Activated CD4-positive, alpha-beta memory T cell treated with anti-CD3 and anti-CD28 coated beads for 36 hours (primary cell): ENCODE measurements at places on chromosomes 2 and 18.

DNA sequence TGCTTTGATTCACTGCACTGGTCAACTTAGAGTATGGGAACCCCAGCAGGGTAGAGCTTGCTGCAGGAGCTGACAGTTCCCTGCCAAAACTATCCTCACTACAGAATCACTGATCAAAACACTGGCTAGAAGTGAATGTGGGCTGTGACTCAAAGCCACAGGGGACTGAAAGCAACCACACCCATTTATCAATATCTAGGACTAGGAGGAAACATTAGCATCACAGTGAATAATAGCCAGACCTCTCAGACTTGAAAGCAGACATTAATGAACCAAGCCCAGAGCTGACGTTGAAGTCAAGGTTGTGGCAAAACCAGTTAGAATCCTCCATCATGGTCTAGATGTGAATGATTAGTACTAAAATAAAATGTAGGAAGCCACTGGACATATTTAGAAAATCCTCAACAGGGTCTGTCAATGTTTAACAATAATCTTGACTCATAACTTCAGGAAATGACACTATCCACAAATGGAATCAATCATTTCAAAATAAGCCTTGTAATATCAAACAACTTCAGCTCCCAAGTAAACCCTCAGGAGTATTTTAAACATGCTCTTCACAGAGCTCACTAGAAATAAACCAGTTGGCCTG is 131.4 kb downstream of the CDH20 start:
- DNase-seq, result no peak

DNA sequence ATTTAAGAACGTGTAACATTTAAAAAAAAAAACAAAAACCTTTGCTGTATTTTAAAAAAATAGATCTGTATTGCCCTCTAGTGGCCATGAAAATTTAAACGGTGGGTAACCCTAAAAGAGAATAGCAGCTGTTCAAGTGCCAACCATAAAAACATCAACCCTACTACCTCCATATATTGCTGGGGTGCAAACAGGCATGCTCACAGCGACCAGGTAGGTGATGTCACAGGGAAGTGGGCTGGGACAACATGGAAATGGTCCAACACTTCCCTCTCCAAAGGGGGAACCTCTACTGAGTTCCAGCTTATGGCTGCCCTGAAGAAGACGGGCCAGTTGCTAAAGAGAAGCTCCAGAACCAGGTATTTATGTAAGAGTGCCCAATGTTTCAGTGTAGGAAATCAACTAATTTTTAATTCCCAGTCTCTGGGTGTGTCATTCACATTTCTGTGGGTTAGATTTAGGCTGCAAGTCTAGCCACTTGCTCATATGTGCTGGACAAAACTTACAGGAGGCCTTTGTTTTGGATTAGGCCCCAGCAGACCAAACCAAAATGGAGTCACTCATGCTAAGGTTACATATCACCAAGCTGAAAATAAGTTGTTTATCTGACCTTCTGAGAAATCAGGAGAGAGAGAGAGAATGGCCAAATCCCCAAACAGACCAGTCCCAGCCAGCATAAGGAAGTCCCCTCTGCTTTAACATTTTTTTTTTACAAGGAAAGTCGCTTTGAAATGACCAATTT is 54.5 kb downstream of the SKA1 start:
- DNase-seq, result no peak

- DNase-seq, result no peak
These were observed 94.2 kb upstream of the EPAS1 start for GRCh38 chr2:46202987-46203386.

GRCh38 chr2:158828378-158829164 is 33.5 kb downstream of the DAPL1 start:
- DNase-seq, result no peak

DNA sequence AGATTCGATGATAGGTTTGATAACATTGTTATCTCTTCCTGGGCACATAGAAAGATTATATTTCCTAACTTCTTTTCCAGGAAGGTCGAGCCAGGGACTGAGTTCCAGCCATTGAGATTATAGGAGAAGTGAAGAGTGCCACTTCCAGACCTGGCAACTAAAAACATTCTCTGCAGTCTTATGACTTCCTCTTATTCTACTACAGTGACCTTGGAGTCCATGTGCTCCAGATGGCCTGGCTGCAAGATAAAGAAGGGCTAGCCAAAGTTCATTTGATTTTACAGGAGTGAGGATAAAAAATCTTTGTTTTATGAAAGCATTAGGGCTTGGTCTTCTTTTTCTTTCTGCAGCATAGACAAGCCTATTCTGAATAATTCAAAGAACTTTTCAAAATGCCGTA is 363.0 kb downstream of the FSIP2 start:
- DNase-seq, result no peak

DNA sequence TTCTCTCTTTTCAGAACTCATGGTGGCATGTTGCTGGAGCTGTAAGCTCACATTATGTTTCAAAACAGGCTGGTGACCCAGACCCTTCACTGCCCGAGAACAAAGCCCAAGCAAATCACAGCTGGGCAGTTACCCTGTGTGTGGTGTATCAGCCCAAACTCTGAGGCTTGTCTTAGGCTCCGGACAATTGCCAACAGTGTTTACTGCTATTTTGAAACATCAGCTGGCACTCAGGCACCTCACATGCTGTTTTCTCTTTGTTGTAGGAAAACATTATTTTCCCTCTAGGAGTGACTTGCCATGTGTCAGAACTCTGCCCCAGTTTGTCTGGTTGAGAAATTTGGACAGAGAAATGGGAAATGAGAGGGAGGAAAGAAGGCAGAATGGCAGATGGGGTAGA is 237.6 kb upstream of the APCDD1 start:
- DNase-seq, result no peak

- DNase-seq, result no peak
These were observed 81.7 kb downstream of the RBMS1 start for GRCh38 chr2:160411955-160412354.
